ENCODE measurements at places on chromosomes 5 and 9.

DNA sequence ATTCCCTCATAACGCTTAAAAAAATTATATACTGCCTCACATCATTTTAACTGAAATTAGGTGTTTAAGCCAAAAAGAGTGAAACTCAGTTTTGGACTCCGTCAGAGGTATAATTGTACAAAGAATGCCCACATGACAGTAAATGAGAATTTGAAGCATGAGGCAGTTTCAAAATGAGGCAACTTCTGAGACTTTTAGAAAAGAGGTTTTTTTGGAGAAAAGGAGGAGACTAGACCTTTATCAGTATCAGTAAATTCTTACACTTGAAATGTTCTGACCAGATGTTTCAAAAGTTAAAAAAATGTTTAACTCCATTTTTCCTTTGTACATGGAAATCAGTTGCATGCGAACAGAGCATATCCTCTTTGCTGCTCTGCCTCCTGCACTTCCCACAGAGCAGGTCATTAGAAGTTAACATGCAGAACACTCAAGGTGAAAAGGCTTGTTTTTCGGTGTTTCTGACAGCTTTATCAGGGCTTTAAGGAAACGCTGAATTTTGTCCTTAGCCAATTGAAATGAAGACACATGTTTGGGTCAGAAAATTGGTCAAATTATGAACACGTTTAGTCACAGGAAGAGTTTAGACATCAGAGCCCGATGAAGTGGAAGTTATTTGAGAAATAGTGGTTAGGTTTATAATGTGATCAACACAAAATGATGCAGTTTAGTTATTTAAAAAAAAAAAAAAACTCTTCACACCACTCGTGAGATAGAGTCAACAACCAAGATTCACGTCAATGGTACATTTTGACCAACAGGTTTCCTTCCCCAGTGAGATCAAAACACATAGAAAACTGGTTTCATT is 59.5 kb downstream of the PIK3R1 start:
- DNase-seq = no peak

DNA sequence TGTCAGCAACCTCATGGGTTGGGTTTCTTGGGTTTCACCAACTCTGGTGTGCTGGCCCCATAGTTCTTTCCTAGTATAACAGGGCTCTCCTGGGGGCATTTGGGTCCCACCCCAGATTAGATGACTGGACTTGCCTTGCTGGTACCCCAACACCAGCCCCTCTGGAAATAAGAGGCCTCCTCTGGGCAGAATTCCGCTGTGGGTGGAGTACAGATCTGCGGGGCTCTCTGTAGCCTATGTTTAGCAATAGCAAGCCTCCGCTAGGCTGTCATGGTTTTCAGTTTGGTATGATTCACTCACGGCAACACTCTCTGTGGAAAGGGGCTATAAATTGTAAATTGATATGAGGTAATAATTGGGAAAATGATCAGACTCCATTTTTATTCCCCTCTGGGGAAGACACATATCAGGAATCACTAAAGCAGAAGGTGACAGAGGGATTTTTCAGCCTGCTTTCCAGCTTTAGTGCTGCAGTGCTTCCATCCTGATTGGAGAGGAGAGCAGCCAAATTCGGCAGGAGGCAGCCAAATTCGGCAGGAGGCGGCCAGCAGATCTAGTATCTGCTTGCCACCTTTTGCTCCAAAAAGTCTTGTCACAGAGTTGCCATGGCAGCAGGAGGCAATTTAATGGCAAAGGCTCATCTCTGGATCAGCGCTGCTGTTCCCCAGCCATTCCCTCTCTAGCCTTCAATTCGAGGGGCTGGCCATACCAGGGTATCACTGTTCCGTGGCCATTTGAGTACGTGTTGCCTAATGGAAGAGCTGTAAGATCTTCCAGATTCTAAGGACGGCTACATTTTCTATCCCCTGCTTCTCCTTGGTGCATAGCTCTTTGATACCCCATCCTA is 84.6 kb downstream of the SLC44A1 start:
- no peak for DNase-seq

DNA sequence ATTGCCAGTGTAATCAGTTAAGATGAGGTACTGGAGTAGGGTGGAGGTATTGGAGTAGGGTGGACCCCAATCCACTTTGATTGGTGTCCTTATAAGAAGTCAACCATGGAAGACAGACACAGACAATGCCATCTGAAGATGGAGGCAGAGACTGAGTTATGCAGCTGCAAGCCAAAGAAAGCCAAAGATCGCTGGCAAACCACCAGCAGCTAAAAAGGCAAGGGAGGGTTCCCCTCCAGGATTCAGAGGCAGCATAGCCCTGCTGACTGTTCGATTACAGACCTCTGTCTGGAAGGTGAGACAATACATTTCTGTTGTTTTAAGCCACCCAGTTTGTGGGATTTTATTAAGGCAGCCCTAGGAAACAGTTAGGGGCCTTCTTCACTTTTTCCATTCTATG is 30.5 kb upstream of the CKMT2 start:
- no peak for DNase-seq

DNA sequence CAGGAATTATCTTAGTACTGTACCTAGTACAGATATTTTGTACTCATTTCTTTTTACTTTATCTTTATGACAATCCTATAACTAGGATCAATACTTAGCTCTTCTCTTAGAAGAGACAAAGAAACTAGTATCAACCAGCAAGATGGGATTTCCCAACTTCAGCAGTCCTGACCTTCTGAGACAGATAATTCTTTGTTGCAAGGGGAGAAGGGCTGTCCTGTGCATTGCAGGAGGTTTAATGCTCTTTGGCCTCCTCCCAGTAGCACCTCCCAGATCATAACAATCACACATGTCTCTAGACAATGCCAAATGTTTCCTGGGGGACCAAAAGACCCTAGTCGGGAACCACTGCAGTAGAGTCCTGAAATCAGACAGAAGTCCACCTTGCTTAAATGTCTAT is 424.3 kb upstream of the DMAC1 start:
- DNase-seq = no peak

- no peak for DNase-seq
These were observed 507.5 kb downstream of the NR2F1-AS1 start for GRCh38 chr5:93073547-93073946.

DNA sequence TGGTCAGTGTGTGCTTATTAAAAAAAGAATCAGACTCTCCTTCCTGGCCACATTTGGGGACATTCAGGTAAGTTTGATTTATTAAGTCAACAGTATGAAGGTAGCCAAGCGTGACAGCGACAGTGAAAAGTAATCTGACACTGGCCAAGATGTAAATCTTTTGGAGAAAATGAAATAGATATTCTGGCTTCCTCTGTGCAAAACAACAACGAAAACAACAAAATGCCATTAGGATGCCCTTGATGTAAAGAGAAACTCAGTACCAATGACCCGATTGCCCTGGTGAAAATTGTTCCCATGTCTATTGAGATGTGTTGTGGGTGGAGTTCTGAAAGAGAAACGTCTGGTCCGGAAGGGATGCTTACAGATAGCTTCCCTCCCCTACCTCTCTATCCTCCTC is 267.8 kb downstream of the MAT2B start:
- DNase-seq = no peak

DNA sequence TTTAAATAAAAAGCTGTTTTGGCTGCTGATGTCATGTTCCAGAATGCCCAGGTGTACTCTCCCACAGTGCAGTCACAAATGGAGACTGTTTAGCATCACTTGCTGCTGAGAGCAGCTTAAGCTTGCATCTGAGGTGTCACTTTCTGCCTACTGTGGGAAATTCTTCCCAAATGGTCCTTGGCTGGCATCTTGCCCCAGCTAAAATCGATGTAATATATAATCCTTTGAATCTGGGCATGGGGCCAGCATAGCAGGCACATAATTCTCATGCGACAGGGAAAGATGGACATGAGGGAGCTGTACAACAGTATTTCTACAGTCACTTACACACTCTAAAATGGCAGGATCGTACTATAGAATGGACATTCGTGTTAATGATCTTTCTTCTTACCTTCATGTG is 144.3 kb downstream of the MACIR start:
- no peak for DNase-seq

GRCh38 chr5:128228521-128228920 is 145.0 kb downstream of the SLC12A2 start:
- no peak for DNase-seq

GRCh38 chr9:130825351-130825651 is 9.8 kb upstream of the ABL1 start:
- no peak for DNase-seq

DNA sequence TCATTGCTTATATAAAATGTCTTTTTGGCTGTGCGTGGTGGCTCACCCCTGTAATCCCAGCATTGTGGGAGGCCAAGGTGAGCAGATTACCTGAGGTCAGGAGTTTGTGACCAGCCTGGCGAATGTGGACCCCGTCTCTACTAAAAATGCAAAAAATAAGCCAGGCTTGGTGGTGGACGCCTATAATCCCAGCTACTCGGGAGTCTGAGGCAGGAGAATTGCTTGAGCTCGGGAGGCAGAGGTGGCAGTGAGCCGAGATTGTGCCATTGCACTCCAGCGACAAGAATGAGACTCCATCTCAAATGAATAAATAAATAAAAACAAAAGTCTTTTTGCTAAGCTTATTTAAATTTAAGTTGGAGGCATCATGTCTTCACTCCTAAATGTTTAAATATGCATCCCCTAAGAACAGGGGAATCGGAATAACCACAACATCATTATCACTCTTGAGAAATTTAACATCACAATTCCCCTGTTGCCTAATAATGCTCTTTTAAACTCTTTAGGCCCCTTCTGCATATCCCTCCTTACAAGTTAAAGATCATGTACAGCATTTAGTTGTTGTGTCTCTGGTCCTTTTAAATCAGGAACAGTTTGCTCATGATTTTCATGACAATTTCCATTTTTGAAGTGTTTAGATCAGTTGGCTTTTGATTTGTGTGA is 72.8 kb downstream of the ERBIN start:
- no peak for DNase-seq

DNA sequence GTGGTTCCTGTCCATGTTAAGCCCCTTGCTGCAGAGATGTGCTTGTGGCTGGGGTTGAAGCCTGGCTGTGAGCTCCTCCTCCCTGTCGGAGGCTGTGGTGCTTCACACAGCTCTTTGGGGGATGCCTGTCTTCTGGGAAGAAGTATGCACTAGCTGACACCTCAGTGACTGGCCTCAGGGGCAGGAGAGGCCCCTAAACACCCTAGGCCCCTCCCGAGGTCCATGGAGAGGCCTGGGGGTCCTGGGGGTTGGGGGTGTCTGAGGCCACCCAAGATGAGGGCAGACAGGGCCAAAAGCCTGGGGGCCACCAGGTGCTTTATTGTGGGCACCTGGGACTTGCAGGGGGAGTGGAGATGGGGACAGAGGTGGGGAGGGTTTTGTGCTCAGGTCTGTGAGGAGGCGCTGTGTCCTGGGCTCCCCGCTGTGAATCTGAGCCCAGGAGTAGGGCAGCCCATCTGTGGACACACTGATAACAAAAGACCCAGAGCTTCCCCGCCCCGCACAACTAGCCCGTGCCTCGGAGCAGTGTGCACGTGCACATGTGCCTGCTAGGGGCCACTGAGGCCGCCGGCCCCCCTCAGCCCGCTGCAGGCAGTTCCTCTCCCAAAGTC is 92.0 kb downstream of the PHF2 start:
- DNase-seq = no peak

DNA sequence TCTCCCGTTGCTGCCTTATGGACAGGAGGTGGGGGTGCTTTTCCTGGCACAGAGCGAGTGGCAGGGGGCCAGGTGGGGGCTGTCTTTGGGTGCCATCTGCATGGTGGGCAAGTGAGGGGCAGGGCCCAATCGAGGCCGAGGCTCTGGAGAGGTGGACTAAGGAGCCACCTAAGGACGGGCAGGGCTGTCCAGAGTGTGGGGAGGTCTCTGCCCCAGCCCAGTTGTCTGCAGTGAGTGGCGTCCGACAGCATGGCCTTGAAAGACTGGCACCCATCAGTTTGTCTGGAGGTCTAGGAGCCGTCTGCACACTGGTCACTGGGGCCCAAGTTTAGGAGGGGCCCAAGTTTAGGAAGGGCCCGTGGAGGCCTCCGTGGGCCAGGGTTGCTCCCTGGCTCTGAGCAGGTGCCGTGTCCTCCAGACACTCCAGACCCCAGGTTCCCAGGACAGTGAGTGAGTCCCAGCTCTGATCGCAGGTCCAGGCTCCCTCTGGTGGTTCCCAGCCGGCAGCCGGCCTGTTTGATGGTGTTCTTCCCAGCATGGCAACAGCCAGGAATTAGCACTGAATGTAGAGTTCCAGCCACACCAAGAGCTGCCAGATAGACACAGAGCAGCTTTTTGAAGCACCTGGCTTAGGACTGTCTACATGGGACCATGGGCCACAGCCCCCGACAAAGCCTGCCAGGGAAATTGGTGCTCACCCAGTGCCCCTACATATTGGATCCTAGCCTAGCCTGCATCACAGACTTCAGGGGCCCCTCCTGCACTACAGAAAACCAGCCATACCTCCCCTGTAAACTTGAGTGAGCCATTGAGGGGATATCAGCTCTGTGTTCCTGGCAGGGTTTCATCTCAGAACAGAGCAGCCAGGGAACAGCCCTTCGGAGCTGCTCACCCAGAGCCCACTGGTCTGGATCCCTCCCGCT is 120.9 kb downstream of the WNK2 start:
- peak; percentile 31 for DNase-seq

- no peak for DNase-seq
These were observed 6.0 kb downstream of the OLFML2A start for GRCh38 chr9:124782661-124783574.

- no peak for DNase-seq
These were observed 202.2 kb downstream of the ARL15 start for GRCh38 chr5:54108136-54108535.

DNA sequence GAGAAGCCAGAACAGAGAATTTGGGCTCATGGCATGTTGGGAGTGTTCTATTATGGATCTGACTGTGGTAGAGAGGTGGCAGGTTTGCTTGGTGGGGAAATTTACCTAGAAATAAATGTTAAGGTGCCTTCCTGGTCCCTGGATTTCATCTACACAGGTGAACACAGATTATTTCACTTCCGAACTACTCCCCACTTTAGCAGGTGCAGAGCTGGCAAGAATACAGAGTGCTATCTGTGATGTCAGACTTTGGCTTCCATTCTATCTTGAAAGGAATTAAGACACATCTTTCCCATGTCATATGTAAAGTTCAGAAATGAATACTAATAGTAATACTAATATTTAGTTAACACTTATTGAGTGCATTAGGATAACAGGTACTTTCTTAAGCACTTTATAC is 234.0 kb downstream of the KCTD16 start:
- no peak for DNase-seq

DNA sequence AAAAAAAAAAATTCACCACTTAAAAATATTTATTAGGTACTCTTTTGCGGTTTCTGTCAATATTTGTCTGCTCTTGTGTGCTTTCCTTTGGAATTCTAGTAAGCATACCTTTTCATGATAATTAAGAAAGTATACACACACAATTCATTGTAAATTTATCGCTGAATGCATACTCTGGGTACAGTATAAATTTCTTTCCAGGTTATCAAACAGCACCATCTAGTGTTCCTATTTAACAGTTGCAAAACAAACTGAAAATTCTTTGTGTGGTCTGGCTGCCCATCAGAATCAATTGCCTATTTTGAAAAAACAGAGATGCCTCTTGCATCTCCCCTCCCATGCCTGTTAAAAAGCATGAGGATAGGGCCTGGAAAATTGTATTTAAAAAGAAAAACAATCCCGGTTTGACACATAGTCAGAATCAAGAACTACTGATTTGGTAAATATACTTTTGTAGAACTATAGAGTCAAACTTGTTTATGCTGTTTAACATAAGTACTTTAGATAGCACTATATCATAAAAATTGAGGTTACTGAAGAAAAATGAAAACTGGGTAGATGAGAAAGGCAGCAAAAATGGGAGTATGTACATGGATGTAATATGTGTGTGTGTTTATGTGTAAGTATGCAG is 16.2 kb downstream of the PGGT1B start:
- DNase-seq = no peak

GRCh38 chr9:18393340-18394130 is 80.4 kb upstream of the ADAMTSL1 start:
- no peak for DNase-seq

Measured in activated CD4-positive, alpha-beta T cell treated with anti-CD3 and anti-CD28 coated beads, Interleukin-2, amount 50 U/mL, for 48 hours (primary cell).